ENCODE measurements at places on chromosomes 13 and 19.
A peak's percentile ranks its signal among the peaks of the same experiment; 100 is the strongest.

GRCh38 chr13:109687559-109688448 lies 98.6 kb downstream of the IRS2 start:
- no peak for DNase-seq

GRCh38 chr13:110426735-110427134 lies 119.7 kb downstream of the COL4A2 start:
- DNase-seq, result no peak

DNA sequence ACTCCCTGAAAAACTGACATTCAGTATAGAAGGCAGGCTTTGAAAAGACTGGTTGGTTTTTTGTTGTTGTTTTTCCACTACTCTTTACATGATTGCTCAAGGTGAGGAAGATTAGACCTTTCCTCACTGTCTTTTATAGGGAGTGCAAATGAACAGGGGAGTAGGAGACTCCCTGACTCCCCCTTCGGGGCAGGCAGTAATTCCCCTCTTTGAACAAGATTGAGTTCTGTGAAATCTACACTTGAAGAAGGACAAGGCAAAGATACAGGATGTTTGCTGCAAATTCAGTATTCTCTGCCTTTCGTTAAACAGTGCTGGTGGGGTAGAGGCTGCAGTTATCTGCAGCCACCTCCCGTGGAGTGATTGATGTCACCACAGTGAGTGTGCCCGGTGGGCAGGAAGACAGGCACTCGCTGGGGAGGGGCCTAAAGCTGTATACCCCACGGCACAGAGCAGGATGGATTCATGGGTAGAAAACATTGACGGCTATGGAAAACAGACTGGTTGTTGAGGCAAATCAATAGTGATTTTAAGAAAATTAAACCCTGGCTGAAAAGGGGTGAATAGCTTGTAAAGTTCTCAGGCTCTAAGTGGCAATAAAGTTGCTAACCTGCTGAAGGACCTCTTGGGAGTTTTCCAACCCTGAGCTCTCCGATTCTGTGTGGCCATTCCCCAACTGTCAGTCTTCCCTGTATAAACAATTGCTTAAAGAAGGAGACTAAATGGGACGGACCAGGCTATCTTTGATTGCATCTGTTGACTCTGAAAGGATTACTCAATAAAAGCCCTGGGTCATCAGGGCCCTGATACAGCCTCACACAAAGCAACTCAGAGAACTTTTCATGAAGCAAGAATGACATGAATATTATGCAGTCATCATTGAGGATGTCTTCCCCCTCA lies 308.3 kb downstream of the TBC1D4 start:
- DNase-seq, result no peak

DNA sequence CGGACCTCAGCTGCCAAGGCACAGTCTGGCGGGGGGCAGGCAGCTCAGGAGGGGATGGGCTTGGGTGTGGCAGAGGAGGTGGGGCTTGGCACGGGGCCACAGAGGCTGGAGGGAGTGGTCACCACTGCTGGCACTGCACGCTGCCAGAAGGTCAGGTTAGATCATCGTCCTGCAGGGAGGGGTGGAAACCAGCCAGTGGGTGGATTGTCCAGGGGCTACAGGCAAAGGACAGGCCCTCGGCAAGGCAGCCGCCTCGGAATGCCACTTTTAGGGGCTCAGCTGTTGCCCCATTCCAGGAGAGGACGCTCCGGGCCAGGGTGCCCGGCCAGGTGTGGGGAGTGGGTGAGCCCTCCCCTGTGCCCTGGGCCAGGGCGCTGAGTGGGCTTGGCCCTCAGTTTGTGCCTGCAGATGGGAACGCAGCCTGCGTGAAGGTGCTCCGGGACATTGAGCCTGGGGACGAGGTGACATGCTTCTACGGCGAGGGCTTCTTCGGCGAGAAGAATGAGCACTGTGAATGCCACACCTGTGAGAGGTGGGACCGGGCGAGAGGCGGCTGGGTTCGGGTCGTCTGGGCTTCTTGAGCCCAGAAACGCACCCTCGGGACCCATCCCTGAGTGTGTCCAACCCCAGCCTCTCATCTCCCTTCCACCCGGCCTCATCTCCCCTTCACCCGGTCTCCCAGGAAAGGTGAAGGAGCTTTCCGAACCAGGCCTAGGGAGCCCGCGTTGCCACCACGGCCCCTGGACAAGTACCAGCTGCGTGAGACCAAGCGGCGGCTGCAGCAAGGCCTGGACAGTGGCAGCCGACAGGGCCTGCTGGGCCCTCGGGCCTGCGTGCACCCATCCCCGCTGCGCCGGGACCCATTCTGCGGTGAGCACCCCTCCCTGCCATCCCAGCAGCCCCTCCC lies 6.4 kb downstream of the KMT5C start:
- no peak for DNase-seq

- DNase-seq, result peak; percentile 52
These were observed 28.8 kb downstream of the EPN1 start for GRCh38 chr19:55703790-55704215.

DNA sequence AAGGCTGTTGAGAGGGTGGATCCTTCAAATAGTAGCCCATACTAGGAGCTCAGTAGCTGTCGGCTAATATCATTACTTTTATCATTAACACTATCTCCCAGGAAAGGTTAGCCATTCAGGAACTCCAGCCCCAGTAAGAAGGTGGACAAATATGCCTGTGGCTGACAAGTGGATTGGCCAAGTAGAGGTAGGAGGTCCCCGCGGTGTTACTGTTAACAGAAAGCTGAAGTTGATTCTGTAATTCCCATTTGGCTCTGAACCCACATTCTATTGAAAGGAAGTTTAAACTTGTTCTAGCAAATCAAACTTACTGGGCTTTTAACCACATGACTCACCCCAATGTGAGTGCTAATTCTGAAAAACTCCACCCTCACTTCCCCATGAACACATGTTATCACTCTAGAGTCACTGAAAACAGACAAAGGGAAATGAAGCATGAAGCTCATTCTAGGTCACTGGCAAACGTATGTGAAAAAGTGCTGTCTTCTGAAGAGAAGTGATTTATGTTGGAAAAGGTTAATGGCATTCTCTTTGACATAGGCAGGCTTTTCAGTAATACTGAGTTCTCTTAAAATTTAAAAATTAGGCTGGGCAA lies 273.5 kb downstream of the FGF14 start:
- DNase-seq, result no peak

DNA sequence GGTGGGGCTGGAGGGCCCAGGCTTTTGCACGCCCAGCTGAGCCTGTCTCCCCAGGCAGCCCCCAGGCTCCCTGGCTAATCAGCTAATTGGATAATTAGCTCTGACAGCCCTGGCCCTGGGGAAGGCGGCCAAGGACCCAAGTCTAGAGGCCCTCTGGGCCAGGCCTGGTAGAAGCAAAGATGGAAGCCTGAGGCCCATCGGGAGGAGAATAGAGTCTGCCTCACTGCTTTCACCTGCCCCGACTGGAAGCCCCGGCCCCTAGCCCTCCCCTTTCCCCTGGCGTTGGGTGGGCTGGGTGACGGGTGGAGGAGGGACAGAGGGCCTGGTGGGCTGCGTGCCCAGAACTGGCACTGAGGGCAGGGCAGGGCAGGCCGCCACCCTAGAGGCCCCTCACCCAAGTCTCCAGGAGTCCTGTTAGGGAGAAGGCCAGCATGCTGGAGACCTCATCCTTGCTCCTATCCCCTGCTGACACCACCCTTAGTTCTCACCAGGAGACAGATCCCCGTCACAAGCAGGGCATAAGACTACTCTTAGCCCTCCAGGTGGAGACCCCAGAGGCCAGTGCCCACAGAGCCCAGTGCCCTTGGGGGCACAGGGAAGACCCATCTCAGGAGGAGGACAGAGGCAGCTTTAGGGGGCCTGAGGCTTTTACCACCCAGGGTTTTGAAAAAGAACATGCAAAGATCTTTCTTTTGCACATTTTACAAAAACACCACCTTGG lies 12.0 kb downstream of the LYL1 start:
- no peak for DNase-seq

DNA sequence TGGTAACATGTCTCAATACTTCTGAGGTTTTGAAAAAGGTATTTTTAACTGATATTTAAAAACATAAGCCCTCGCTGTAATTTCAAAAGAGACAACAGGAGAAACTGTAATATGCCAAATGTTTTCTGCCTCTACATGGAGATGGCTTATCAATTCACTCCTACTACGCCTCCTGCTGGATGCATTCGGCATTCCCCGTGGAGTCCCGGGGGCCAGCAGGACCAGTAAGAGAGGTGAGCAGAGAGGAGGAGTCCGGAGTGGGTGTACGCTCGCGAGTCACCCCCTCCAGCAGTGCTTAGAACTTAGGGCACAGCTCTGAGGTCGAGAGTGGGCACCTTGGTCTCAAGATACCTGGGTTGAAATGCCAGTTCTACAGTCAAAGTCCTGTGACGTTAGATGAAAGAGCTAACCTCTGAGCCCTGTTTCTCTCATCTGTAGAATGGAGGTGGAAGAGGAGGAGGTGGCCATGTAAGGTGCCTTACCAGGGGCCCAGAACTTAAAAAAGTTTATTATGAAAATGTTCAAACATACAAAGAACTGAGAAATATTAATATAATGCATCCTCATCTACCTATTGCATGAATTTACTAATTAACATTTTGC lies 110.2 kb downstream of the STK24 start:
- peak; percentile 59 for DNase-seq

GRCh38 chr13:114105521-114106225 lies 26.8 kb downstream of the RASA3 start:
- DNase-seq, result peak; percentile 2

GRCh38 chr13:112642090-112642460 lies 47.8 kb upstream of the ATP11A start:
- DNase-seq, result no peak

- peak; percentile 77 for DNase-seq
These were observed 413.9 kb downstream of the COG6 start for GRCh38 chr13:40069173-40070044.

- no peak for DNase-seq
These were observed 130.8 kb downstream of the OLFM4 start for GRCh38 chr13:53159431-53159830.

DNA sequence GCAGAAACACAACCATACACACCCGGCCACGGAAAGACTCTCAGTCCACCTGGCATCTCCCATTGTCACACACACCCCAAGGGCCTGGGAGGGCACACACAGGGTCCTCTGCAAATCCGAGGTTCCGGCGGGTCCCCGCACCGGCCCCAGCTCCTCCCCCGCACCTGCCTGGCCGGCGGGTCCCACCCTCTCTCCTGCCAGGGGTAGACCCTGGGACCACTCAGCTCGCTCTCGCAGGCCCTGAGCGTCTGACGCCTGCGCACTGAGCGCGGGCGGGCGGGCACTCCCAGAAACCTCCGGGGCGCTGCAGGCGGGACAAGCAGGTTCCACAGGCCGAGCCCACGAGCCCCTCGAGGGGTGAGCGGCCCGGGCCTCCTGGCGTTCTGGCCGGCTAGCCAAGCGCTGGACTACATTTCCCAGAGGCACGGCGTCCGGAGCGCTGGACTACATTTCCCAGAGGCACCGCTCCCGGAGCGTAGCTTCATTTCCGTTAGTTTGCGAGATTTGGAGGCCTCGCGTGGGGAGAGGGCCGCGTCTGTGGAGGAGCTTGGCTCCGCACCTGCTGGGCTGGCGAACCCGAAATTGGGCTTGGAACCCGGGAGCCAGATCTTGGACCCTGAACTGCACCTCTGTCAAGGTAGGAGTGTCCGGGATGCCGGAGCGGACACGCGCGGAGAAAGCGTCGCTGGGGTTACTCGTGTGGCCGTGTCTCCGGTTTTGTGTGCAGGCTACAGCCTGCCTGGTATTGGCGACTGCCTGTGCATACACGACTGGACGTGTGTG lies at the start of gene ZNF420:
ZNF420 (plus strand) TSS at position 500 of the 783 bp plus-strand sequence. CDS start 10,686 bp downstream, outside the sequence.
- peak; percentile 89 for DNase-seq

GRCh38 chr13:112859817-112860190 lies 109.2 kb upstream of the MCF2L start:
- DNase-seq, result no peak

GRCh38 chr13:41299316-41300094 lies 11.6 kb upstream of the NAA16 start:
- no peak for DNase-seq

- DNase-seq, result no peak
These were observed 426.1 kb downstream of the EFNB2 start for GRCh38 chr13:106109391-106109791.

- no peak for DNase-seq
These were observed 33.0 kb downstream of the CYP4F2 start for GRCh38 chr19:15864824-15865223.

GRCh38 chr13:41919741-41920487 lies 41.0 kb downstream of the VWA8 start:
- no peak for DNase-seq

- DNase-seq, result no peak
These were observed 188.3 kb upstream of the MAB21L1 start for GRCh38 chr13:35664747-35665146.

DNA sequence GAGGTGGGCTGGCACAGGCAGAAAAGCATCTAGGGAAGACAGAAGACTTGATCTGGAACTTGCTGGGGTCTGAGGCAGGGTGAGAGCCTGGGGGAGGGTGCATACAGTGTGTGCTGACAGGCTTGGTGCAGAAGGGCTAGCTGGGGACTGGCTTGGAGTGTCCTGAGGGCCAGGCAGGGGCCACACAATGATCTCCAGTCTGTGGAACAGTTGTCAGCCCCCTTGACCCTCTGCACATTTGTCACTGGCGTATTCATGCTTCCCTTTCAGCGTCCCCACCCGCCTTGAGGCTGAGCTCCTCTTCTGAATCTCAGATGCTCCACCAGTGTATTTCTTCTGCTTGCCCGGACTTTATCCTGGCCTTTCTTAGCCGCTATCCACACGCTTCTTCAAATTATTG lies 2.8 kb upstream of the MICU2 start:
- DNase-seq, result no peak

All from activated CD4-positive, alpha-beta T cell treated with anti-CD3 and anti-CD28 coated beads, Interleukin-2, amount 50 U/mL, for 48 hours (primary cell).